DMS 273 treated with DMSO at 0.1 percent for 48 hours (cell line): ENCODE measurements at places on chromosomes 3 and 15.

- DNase-seq, result no peak
Observed at GRCh38 chr15:69509131-69509530, 56.5 kb downstream of the RPLP1 start.

DNA sequence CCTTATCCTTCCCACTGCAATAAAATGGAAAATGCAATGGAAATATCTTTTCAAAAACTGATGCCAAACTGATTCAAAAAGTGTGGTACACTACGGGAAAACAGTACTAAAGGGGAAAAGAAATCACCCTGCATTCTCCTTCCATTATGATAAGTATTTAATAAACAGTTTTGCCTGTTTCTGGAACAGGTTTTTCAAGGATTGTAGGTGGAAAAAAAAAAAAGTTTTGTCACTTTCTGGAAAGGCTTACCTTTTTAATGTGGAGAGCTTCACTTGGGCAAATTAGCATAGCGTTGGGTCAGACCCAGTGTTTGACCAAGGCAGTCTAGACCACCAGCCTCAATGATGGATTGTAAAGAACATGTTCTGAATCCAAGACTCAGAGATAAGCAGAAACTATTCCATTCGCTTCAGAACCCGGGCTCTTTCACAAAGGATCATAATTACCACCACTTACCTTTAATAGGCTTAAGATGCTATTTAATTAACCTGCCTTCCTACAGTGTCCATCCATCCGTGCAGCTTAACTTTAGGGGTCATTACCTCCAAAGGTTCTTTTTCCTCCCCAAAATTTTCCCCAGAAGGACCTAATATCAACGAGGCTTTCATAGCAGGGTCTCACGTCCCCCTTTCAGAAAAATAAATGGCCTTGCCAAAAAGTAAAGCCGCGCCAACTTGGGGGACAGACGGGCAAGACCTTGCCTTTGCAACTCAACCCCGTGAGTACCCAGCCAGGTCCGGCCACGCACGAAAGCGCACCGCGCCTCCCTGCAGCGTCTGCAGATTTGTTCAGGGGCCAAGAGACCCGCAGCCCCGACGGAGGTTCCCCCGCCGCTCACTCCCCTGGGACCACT lies 1.0 kb downstream of the DCBLD2 start:
- no peak for DNase-seq

GRCh38 chr3:150391161-150391560 lies 16.9 kb upstream of the TSC22D2 start:
- no peak for DNase-seq

DNA sequence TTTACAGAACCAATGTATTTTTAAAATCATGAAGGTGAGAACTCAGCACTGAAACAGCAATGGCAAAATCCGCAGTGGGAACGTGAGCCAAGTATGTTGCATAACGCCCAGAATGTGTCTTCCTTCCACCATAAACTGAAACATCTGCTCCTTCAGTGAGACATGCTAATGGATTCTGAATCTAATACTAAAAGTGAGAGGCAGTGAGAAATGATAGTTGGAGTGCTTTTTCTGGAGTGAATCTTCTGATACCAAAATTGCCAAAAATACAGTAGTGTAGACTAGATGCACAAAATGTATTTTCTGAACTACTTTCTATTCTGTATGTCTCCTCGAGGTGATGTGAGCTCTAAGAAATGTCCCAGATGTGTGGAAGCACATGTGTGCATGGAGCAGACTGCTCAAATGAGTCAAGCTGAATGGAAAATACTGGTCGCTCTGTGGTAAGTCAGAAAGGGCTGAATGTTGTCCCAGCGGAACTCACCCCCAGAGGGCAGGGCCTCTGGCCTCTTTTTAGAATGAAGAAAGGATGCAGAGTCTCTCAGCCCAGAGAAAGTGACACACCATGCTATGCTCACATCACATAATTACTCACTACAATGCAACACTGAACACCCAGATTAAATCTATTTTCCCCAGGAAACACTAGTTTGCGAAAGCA lies 73.0 kb downstream of the ATP10A start:
- no peak for DNase-seq

DNA sequence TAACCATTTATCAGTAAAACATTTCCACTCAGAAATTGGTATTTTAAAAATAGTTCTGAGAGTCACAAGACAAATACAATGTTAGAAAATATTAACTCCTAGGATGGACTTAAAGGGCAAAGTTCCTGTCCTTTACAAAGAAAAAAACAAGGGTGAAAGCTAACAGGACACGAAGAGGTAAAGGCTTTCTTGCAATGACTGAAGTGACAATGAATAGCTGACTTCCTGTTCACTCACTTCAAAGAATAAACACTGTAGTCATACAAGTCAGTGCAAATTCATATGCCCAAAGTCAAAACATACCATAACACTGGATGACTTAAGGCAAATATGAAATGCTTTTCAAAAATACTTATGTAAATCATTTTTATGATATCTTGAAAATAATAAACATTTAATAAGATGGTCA lies 1389.8 kb upstream of the ALCAM start:
- no peak for DNase-seq

DNA sequence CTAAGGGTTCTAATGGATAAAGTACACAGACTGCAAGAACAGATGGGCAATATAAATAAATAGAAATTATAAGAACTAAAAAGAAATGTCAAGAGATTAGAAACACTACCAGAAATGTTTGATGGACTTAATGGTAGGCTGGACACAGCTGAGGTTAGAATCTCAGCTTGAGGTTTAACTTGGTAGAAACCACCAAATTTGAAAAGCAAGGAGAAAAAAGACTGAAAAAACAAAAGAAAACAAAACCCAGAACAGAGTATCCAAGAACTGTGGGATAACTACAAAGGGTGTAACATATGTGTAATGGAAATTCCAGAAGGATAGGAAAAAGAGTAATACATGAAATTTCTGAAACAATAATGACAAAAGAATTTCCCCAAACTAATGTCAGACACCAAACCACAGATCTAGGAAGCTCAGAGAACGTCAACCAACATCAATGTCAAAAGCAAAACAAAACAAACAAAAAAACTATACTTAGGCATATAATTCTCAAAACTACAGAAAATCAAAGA lies 35.0 kb downstream of the RFX7 start:
- DNase-seq, result no peak
